ENCODE measurements at places on chromosomes 6 and 20.

DNA sequence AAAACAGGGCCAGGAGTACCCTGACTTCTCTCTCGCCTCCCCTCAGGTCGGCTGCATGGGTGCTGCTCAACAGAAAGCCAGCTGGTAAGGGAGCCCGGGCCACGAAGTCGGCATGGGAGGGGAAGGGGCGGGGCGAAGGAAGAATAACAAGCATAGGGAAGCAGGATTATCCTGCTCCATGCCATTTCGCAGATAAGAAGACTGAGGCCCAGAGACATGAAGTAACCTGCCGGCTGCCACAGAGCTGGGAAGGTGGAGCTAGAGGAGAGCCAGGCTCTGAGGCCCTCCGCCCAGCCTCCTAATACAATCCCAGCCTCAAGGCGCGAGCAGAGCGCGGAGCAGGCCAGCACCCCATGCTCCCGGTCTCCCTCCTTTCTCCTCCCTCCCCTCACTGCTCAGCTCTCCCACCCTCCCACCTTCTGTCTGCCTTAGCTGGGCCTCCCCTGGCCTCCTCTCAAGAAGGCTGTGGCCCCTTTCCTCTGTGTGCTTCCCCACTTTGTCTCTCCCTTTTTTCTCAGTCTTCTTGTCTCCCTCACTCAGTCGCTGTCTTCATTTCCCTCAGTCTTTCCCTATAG, 13.2 kb upstream of the HMGA1 start:
- DNase-seq: no peak

- DNase-seq: no peak
Measured at GRCh38 chr6:26032340-26033084, 54.7 kb upstream of the HFE start.

GRCh38 chr6:132067286-132067685, 116.1 kb upstream of the CCN2 start:
- DNase-seq: no peak

DNA sequence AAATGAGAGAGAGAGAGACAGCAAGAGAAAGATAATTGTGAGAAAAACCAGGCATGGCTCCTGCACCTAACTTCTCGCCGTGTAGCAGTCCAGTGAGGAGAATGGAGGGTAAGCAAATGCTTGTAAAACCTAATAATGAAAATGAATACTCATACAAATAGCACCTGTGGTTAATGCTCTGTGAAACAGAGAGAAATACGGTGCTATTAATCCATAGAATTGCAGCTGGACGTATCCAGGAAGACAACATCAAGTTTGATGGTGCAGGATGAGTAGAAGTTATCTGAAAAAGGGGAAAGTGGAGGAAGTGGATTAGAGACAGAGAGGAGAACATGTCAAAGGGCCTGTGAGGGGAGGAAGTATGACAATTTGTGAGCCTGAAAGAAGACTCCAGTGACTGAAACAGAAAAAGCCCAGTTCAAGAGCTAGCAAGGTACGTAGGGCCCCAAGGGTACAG, 89.4 kb upstream of the PAK5 start:
- no peak for DNase-seq

GRCh38 chr6:82270881-82271635, 23.5 kb upstream of the IBTK start:
- no peak for DNase-seq

- DNase-seq: no peak
Measured at GRCh38 chr20:24958506-24959385, 9.7 kb downstream of the CST7 start.

DNA sequence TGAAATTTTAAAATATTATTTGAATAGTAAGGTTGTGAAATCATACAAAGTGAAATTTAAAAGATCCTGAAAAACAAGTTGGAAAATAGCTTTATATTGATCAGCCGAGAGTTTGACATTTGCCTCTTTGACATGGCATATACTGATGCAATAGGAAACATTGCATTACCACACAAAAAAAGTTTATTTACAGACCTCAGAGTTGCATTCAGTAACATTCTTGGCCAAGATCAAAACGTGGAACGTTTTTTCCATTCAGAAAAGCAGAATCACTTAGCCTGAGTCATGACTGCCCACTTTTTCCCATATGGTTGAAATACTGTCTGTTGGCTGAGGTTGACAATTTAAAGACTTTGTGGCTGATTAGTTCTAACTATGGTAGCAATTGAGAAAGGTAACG, 55.1 kb upstream of the BACH2 start:
- no peak for DNase-seq

- DNase-seq: no peak
Measured at GRCh38 chr6:31272436-31272835, 544 bp upstream of the HLA-C start.

GRCh38 chr20:50368813-50369224, 141.4 kb upstream of the PTPN1 start:
- no peak for DNase-seq

DNA sequence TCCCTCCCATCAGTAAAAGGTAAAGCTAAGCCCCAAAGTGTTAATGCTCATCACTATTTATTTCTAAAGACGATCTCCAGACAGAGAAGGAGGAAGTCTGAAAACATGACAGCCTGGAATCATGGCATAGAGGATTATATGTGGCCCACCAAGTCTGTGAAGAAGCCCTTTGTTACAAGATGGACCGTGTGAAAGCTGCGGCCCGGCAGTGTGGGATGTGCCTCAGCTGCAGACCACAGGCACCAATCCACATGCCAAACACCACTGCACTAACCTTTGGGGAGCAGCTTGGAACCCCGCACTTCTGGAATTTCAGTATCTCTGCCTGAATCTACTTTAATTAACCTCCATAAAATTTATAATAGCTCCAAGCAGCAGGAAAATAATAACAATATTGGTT, 90.4 kb downstream of the SLC23A2 start:
- no peak for DNase-seq

DNA sequence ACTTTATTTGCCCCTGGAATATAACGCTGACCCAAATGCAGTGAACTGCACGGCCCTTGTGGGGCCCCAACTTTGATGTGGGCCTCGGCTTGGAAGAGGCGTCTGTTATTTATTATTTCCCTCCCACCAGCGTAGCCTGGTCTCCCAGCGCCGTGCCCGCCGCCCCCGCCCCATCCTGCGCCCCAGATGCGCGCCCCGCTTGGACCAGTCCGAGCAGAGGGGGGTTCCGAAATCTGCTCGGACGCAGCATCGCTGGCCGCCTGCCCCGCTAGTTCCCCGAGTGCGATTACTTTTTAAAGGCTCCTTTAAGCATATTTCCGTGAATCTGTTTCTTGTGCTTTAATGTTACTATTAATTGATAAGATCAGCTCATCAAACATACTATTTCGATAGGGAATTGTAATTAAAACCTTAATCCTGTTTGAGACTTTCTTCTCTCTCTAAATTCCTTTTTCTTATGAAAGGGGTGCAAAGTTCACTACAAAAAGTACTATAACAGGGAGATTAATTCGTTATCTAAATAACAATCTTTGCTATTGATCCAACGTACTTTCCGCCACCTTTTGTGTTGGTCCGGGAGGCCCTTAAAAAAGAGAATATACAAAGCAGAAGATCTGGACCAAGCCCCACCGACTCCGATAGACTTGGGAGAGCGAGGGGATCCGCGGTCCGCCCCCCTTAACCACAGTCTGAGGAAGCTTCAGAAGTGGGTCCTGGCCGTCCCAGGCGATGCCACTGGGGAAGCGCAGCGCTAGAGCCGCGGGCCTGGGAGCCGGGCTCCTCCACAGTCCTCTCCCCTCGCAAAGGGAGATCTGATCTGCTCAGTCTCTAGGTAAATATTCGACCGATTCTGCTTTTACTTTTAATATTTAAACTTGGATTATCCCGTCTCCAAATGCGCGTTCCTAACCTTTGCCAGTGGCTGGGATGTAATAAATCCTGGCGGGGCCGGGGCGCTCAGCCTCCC, 10.2 kb downstream of the POU3F2 start:
- DNase-seq: no peak

DNA sequence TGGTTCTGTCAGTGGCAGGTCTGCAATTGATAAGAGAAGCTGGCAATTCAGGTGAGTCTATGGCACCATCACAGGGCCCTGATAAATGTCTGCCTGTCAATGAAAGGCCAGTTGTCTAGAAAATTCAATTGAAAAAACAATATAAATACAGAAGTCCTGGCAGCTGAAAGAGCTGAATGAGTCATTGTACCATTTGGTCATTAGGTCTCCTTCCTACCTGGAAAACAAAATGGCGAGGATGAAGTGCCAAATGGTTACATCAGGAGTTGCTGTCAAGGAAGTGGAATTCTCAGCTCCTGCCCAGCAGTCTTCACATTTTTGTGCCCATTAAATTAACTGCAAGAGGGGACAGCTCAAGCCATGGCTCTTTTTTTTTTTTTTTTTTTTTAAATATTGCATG, 37.7 kb downstream of the PEX7 start:
- DNase-seq: no peak

DNA sequence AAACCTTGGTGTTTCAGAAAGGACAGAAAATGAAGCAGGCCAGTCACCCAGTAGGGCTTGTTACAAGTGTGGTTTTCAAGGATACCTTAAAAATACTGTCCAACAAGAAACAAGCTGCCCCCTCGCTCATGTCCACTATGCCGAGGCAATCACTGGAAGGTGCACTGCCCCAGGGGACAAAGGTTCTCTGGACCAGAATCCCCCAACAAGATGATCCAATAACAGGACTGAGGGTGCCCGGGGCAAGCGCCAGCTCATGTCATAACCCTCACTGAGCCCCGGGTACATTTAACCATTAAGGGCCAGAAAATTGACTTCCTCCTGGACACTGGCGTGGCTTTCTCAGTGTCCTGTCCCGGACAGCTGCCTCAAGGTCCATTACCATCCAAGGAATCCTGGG, 6.6 kb upstream of the NT5DC1 start:
- no peak for DNase-seq

DNA sequence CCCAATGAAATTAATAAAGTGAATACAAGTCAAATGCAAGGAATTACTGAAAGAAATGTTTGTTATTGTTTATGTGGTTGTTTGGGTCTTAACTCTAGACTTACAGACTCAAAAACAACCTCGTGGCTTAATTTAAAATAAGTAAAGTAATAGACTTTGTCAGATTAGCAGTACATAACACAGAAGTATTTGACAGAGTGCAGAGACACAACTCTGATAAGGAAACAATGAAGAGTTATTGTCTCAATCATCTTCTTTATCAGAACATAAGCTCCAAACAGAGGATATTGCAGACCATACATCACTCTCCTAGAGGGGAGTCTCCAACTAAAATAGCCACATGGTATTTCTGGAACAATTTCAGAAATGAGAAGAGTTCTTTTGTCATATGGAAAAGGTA, 487.7 kb upstream of the HS3ST5 start:
- DNase-seq: no peak

GRCh38 chr6:55841341-55841740, 34.0 kb downstream of the BMP5 start:
- DNase-seq: no peak

DNA sequence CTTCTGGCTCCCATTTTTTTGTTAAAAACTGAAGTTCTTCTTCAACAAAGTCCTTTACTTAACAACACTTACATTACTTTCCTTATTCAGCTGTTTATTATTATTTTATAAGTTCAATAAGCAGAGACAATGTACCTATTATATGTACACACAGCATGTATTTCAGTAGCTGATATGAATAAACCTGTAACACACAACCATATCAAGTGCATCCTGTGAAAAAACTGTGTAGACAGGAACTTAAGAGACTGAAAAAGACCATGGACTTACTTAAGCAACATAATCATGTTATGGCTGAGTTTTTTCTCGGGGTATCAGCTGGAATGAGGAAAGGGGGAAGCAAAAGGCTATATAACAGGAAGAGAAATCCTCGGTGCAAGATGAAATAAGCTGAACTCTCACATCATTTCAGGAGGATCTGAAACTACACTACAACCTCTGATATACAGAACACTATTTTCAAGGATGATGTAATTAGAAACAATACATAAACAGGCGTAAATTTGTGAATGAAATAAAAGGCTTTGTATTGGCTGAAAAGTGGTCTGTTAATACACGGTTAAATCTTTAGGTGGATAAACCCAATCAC, 70.9 kb downstream of the REV3L start:
- DNase-seq: no peak

- no peak for DNase-seq
Measured at GRCh38 chr20:52826321-52826720, 145.8 kb upstream of the TSHZ2 start.

GRCh38 chr6:85135376-85136094, 314.3 kb upstream of the NT5E start:
- DNase-seq: no peak

GRCh38 chr6:17405944-17406245, 12.5 kb downstream of the CAP2 start:
- DNase-seq: no peak

GRCh38 chr6:42025066-42025844, 25.1 kb upstream of the TAF8 start:
- DNase-seq: peak; percentile 69

GRCh38 chr6:170552765-170553533, at the start of gene PSMB1:
Gene PSMB1, minus strand, starts transcription at chr6:170553307. Its CDS starts 65 bp downstream, at chr6:170553242.
- DNase-seq: peak; percentile 33

All from GM12892 (cell line).